Stimulated activated CD8-positive, alpha-beta memory T cell treated with anti-CD3 and anti-CD28 coated beads, Interleukin-4, amount 100 ng/mL, for 48 hours (primary cell): ENCODE measurements at places on chromosomes 3 and 15.

GRCh38 chr15:70378126-70379031, 280.7 kb upstream of the TLE3 start:
- peak; percentile 7 for DNase-seq

- no peak for DNase-seq
Observed at GRCh38 chr3:120448756-120449155, 2.0 kb downstream of the FSTL1 start.

DNA sequence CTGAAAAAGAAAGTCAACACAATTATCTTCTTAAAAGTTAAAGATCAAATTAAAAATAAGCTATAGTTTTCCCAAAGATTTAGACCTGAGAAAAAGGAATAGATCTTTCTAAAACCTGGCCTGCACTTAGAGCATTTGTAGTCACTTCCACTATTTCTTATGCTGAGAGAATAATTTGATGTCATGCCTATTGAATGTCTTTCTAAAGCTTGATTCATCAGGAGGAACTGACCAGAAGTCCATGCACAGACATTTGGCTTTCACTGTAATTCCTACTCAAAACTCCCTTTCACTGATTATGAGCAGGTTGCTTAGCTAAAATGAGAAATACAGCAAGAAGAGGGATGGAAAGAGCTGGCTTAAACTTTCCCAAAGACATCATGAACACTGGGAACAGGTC, 4.3 kb downstream of the GREM1 start:
- no peak for DNase-seq

- DNase-seq = no peak
Observed at GRCh38 chr3:111701292-111701906, 106.3 kb upstream of the ZBED2 start.

DNA sequence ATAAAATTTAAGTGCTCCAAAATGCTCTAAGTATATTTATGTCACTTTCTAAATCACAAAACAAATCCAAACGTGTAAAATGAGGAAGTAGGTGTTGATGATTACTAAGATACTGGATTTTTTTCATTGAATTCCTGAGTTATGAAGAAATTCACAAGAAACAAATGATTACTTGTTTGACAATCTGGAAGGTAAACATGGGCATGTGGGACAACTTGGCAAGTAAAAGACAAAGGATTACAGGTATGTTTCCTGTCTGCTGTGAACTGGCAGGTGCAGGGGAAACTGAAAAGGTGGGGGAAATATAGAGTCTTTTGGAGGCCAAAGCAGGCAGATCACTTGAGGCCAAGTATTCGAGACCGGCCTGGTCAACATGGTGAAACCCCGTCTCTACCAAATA, 252.7 kb upstream of the AZI2 start:
- DNase-seq = no peak

GRCh38 chr3:12953201-12953995, 112.0 kb upstream of the RPL32 start:
- DNase-seq = no peak

GRCh38 chr3:39291903-39292329, 12.1 kb upstream of the CX3CR1 start:
- DNase-seq = peak; percentile 91

- no peak for DNase-seq
Observed at GRCh38 chr3:147615035-147615434, 205.9 kb downstream of the ZIC1 start.

DNA sequence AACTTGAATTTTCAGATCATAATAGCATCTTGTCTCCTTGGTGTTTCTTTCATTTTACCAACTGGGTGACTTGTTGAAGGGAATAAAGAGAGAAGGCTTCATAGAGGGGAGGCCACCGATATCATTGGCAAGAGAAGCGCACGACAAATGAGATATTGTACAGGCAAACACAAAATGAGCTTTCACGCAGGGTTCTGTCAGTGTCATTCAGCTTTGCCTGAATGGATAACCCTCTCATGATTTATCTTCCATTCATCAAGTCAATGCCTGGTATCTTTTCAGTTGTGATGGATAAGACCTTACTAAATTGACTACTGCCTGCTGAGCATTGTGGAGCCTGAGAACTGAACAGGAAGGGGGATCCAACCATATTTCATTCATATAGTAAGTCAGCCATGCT, 188.6 kb upstream of the EPHA3 start:
- DNase-seq = no peak

DNA sequence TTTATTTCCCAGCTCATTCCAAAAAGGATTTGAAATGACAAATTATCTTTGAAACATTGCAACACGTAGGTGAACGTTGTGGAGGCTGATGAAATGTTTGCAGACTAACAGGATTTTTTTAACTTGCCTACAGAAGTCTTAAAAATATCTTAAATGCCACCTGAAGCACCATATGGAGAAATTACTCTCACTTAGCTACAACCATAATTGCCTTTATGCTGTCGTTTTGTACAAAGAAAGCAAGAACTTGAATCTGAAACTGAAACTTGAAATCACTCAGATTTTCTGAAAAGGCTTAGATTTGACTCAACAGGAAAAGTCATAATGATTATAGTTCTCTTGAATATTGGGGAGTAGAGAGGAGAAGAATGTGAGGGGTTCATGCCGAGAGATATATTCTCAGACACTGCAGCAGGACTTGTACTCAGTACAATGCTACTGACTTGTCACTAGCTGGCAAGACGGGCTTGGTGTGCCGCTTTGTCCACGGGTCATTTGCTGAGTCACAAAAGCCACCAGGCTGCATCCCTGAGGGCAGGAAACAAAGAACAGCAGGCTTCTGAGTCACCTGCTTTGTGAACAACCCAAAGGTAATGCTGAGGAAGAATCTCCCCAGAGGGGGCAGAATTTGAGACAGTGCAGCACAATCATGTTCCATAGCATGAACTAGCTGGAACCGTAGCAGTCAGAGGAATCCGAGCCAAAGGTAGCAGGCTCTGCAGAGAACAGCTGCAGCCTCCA, 7.1 kb upstream of the FMN1 start:
- DNase-seq = peak; percentile 71

DNA sequence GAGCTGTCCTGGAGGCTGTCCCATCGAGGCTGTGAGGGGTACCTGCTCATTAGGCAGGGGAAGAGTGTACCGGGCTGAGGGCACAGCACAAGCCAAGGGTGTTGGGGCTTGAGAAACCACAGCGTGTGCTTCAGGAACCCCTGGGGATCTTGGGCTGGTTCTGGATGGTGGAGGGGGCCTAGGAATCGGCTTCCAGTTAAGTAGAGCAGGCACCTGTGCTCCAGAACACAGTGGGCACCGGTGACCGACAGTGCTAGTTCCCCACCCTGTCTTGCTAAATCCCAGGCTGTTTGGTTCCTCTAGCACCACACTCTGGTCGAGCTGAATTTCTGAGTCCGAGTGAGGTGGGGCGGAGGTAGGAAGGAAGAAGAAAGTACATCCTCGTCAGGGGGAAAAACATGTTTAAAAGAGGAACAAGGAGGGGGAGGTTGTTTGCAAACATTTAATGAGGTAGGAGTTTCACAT, 29.1 kb downstream of the SLC6A6 start:
- DNase-seq = peak; percentile 51

DNA sequence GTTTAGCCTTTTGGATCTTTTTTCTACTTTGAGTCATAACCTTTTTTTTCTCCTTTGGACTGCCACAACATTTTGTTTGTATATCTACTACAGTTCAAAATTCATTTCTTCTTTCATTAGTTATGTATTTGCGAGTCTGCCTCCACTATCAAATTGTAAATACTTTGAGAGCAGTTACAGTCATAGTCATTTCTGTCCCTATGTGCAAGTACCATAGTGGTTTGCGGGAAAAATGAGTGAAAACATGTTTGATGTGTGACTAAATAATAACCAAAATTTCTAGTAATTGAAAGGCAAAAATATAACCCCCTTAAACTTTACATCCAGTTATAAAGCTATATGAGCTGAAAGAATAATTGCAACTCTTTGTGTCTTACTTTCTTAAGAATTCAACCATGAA, 45.8 kb upstream of the CCDC50 start:
- no peak for DNase-seq

DNA sequence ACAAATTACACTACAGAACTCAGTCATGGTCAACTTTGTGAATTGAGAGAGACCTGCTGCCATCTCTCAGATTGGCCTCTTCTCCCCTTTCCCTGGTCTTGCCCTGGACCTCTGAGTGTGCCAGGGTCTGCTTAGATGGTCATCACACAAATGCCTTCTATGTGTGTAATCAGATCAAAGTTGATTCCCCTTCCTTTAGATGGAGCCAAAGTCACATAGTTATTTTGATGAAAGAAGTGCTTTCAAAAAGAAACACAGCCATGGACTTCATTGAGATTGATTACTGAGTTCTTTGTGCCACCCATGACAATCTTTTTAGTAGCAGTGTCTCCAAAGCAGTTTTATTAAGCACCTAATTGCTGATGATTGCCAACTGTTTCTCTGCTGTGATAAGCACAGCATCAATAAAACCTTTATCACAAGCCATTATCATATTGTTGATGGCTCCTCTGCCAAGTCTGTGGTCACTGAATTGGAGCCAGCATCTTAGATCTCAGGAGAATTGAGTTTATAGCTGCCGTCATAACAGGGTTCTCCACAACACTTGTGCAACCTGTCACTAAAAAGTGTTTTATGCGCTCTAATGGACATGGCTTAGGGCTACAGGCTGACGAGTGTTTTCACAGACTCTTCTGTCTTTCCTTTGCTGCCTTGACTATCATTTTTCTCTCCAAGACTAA, 149.7 kb upstream of the NUDT16 start:
- DNase-seq = no peak

DNA sequence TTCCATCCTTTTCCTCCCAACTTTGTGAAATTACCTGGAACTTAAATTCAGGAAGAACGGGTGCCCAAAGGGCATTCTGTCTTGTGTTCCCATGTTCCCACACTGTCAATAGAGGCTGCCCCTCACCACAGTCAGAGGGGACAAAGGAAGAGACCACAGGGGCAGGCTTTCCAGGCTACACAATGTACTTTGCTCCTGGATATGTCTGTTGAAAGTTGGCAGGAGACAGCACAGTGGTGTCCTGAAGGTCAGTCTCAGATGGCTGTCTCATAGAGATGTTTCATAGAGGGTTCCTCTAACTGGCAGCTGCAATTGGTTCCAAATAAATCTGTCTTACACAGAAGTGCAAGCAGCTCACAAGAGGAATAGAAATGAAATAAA, 107.8 kb upstream of the TGFBR2 start:
- no peak for DNase-seq

DNA sequence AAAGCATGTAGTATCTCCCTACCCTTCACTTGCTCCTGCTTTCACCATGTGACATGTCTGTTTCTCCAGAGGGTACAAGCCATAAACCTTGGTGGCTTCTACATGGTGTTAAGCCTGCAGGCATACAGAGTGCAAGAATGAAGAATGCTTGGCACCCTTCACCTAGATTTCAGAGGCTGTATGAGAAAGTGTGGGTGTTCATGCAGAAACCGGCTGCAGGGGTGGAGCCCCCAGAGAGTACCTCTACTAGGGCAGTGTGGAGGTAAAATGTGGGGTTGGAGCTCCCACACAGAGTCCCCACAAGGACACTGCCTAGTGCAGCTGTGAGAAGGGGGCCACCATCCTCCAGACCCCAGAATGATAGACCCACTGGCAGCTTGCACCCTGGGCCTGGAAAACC, 32.2 kb downstream of the SLC15A2 start:
- no peak for DNase-seq

DNA sequence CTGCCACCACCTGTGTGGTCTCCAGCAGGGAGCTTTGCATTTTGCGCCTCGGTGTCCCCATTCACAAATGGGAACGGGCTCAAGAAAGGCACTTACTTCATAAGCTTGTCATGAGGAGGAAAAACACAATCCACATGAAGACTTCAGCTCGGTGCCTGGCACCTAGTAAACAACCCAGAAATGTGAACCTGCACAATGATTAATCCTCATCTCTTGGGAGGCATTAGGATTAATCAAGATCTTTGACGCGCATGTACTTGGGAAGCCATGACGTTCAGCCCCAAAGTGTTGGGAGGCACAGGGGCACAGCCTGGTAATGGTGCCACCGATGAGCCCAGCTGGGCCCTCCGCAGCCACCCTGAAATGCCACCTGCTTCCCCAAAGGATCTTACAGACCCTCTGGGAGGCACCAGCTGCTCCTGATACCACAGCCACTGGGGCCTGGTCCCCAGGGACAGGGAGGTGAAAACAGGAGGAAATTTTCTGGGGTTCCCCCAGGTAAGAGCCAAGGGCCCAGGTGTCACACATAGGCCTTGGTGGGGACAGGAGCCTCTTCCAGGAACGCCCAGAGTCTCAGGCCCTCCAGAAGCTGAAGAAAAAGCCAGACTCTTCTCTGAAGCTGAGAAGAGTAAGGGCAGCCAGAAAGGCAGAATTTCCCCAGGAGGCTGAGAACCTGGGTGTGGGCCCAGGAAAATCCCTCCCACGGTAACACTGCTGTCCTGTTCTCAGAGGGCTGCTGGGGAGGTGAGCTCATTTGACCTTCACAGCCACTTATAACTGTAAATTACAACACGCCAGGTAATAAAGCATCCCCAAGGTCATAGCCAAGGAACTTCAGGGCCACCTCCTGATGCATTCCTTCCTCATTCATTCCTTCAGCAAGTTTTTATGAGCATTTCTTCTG, 507.5 kb downstream of the SHQ1 start:
- no peak for DNase-seq

GRCh38 chr3:38558864-38559263, 62.7 kb downstream of the EXOG start:
- no peak for DNase-seq

DNA sequence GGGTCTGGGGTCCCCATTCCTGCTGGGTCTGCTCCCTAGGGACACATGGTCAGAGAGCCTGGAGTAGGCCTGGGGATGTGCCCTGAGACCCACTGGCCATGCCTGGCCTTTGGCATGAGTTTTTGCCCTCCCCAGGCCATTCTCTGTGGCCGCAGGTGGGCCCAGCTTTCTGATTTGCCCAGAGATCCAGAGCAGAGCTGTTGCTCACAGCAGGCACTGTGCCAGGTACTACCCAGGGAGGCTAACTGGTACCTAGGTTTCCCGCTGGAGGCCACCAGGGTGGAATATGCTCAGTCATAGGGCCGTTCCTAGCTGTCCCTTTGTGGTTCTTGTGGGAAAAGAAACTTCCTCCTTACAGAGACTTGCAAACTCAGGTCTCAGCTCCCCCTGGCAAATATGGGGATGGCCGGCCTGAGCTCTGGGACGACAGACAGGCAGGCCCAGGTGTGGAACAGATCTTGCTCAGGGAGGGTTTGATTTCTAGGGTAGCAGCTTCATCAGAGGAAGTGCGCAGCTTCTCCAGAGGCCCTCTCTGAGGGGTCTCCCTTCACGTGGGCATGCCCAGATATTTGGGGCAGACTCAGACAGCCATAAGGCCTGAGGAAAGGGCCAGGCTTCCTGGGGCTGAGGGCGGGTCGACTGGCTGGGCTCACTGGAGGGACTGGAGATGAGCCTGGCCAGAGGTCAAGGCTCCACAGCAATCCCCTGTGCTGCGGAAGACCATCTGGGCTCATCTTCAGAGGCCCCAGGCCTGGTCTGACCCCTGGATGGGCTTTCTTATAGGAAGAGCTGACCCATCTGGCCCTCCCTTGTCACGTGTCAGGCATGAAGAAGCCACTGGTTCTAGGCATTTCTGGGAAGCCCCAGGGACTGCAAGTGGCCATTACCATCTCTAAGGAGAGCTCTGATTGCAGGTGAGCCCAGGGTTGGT, 28.0 kb downstream of the ACAA1 start:
- no peak for DNase-seq
